ENCODE measurements at places on chromosomes 16 and 17. TPM values are rescaled to one million over a fixed set of nuclear protein-coding genes. Genes with fewer than 3 reads are reported as not detected.

LITAF gene
- total RNA-seq: 95.0 TPM

KRTAP4-1 gene
- total RNA-seq: not detected

ZG16B gene
- 0.12 TPM for total RNA-seq

UNC13D gene
- total RNA-seq: not detected

HOXB3 gene
- total RNA-seq: 15.4 TPM

CCDC144A gene
- 0.42 TPM for total RNA-seq

PRSS36 gene
- 0.10 TPM for total RNA-seq

PTGES3L gene
- total RNA-seq: 0.67 TPM

RAB11FIP4 gene
- 2.0 TPM for total RNA-seq

IGFALS gene
- 0.07 TPM for total RNA-seq

ACE gene
- total RNA-seq: 2.1 TPM

TMEM235 gene
- not detected for total RNA-seq

CRYBA1 gene
- total RNA-seq: not detected

IFI35 gene
- total RNA-seq: 256 TPM

BBS2 gene
- total RNA-seq: 62.6 TPM

TMEM238L gene
- not detected for total RNA-seq

COX6A2 gene
- total RNA-seq: not detected

CCL7 gene
- 0.17 TPM for total RNA-seq

CACNG4 gene
- total RNA-seq: 3.0 TPM

SLC7A6 gene
- 26.1 TPM for total RNA-seq

KRT24 gene
- total RNA-seq: not detected

TEKT1 gene
- total RNA-seq: not detected

ADAD2 gene
- total RNA-seq: not detected

HSPB9 gene
- not detected for total RNA-seq

KLHDC4 gene
- 7.9 TPM for total RNA-seq
